ENCODE measurements at places on chromosomes 6 and 20.

DNA sequence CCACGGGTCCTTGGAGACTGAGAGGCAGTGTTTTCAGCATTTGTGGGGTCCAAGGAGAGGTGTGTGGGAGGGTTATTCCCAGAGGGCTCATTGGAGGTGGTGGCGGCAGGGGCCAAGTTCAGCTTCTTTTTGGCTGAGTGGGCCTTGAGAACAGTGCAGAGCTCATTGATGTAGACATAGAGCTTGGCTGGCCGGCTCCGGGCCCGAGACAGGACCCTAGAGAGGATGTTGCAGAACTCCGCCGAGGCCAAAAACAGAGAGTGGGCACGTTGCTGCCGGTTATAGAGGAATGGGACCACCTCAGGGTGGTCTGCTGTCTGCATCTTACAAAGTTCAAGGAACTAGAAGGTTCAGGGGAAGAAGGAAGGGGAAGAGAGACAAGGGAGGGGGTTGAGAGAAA, 3.7 kb upstream of the ZBTB22 start:
- DNase-seq = no peak

GRCh38 chr6:56477241-56477640, 165.4 kb downstream of the DST start:
- DNase-seq = no peak

- DNase-seq = no peak
These were observed 1.3 kb downstream of the OVOL2 start for GRCh38 chr20:18056174-18057100.

- DNase-seq = no peak
These were observed 24.7 kb upstream of the HINT3 start for GRCh38 chr6:125931733-125932450.

DNA sequence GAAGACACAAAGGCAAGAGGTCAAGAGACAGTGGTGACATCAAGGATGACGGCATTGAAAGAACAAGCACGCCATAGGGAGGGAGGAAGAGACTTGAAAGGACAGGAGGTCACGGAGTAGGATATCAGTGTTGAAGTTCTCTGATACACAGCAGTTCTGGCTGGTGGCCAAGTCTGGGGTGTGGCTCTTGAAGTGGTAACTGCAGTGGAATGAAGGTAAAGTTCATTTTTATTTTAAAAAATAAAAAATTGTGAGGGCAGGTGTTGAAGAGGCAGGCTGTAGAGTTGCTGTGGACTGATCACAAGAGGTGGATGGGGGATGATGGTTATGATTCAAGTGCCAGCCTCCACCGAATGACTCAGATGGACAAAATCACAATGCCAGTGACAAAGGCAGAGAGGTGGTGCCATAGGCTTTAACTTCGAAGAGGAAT, 53.2 kb upstream of the BMP2 start:
- no peak for DNase-seq

DNA sequence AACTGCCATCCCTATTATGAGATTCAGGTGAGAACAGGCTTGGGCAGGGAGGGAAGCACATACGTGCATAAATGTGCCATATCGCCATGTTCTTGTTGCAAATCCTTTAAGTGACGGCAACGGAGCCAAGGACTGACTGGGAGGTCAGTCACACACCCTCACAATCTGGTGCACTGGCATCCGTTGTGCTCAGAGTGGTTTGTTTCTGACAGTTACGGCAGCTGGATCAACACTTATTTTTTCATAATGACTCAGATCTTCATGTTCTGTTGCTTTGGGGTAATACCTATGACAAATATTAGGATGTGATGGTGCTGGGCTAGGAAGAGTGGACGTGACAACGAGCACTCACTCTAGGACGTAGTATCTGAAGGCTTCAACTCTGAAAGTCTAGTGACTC, 56.2 kb upstream of the PREP start:
- DNase-seq = peak; percentile 65

GRCh38 chr6:37987559-37987958, 168.0 kb downstream of the ZFAND3 start:
- no peak for DNase-seq

DNA sequence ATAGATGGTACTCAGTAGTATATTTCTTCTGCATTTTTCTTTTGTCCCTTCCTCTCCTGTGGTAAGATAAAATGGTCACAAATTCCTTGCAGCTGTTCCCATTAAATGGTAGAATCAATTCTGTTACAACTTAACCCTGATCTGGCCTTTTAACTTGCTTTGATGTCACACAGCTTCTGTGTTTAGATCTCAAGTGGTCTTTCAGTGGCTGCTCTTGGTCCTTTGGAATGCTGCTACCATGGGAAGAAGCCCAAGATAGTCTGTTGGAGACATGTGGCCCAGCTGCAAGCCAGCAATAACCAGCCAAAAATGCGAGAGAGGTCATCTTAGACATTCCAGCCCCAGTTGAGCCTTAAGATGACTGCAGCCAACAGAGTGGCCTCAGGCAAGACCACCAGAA, 429.7 kb downstream of the KIF16B start:
- DNase-seq = no peak

- DNase-seq = peak; percentile 65
These were observed 790 bp downstream of the TOX2 start for GRCh38 chr20:43915211-43916072.

DNA sequence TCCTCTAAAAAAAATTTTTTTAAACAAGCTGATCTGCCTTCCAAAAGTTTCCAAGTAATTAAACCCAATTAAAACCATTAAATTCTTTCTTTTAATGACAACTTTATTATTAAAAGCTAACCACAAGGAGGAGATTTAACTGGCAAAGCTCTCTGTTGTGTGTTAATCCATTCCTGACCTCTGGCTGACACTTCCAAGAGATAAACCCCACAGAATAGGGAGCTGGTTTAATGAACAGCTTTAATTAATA, 230.8 kb downstream of the EYA2 start:
- DNase-seq = no peak

DNA sequence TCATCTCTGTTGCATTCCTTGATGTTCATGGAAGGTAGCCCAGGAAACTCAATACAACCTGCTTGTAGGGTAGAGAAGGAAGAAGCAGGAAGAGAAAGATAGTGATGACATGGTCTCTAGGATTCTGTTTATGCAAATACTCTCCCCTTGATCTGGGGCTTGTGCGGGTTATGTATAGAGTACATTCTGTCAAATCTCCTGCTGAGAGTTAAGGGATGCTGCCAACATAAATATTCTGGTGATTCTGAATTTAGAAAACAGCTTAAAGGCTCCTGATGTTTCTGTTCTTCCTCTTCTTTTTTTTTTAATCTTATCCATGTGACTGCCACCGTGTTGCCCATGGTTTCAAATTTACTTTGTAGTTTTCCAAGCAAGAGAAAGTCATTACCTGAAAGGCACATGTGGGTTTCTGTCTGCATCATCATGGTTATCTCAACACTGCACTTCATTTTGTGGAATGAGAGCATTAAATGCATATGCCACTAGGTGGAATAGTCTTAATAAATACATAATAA, 150.6 kb downstream of the RPS12 start:
- DNase-seq = no peak

- DNase-seq = no peak
These were observed 121.7 kb downstream of the EDN3 start for GRCh38 chr20:59421920-59422637.

DNA sequence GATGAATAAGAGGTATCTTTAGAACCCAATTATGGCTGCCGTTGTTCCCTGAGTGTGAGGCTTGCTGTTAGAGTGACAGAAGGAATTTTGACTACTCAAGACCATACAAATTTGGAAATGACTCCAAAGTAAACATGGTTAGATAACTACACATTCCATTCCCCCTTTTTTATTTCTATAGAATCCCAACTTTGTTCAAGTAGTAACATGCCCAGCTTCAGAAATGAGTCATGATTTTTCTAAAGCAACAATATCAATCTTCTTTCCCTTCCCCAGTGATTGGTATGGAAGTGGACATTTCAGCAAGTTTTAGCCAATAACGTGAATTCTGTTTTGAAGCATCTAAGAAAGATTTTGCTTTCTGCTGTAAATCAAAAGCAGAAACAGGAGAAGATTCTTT, 37.8 kb downstream of the HCRTR2 start:
- no peak for DNase-seq

DNA sequence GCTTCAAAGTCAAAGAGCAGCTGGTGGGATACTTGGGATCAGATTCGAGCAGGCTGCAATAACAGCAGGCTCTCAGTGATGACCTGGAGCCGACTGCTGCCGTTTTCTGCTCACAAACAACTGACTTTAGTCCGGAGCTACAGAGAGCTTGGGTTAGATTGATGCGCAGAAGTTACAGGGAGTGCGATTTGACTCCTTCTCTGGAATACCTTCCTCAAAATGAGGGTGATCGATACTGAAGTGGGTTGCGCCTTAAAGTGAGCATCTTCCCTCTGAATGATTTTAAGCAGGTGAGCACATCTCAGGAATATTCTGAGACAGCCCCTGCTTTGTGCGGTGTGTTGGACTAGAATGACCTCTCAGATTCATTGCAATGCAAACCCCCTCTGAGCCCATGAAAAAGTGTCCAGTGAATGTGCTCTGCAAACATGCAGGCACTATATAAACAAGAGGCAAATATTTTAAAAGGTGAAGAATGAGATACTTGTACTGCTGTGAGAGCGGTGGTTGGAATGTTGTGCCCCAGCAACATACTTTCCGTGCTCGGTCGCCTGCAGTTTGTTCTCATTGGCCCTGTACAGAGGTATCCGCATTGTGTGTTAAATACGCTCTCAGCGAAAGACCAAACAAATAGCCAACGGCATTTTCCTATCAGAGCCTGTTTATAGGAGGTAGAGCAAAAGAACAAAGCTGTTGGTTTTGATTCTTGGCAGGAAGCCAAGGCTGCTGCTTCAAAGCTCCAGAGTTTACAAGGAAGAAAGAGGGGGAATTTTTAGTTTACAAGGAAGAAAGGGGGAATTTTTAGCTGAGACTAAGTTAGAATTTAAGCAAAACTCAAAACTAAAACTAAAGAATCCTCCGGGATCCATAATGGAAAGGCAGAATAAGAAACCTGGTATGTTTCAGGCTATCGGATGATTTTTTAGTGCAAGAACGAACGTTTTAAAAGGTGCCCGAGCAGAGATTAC, 67.7 kb downstream of the PHACTR2 start:
- DNase-seq = no peak
